ENCODE measurements at places on chromosomes 5 and 9.

- DNase-seq: no peak
These were observed 250.0 kb downstream of the NR3C1 start for GRCh38 chr5:143153332-143154119.

GRCh38 chr5:90142541-90142940 is 267.0 kb downstream of the CETN3 start:
- DNase-seq: no peak

- peak; percentile 36 for DNase-seq
These were observed 1.9 kb downstream of the LRRC26 start for GRCh38 chr9:137167747-137168572.

- DNase-seq: no peak
These were observed 2.6 kb downstream of the NOTCH1 start for GRCh38 chr9:136543280-136543679.

- DNase-seq: no peak
These were observed 6.7 kb downstream of the DDX31 start for GRCh38 chr9:132663117-132663516.

DNA sequence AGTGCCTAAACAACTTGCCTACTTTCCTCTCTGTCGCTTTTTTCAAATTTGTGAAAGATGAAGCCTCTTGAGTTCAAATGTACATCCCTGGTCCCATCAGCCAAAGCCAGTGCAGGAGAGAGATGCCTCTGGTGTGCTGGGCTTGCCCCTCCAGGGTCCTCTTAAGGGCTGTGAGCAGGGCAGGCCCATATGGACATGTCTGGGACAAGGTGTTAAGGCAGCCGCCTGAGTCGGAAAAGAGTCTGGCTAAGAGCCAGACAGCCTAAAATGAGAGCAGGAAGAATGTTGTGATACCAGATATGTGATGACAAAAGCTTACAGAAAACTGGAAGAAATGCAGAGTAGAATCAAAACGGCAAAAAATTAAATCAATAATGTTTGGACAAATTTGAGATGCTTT is 72.5 kb downstream of the APTX start:
- no peak for DNase-seq

DNA sequence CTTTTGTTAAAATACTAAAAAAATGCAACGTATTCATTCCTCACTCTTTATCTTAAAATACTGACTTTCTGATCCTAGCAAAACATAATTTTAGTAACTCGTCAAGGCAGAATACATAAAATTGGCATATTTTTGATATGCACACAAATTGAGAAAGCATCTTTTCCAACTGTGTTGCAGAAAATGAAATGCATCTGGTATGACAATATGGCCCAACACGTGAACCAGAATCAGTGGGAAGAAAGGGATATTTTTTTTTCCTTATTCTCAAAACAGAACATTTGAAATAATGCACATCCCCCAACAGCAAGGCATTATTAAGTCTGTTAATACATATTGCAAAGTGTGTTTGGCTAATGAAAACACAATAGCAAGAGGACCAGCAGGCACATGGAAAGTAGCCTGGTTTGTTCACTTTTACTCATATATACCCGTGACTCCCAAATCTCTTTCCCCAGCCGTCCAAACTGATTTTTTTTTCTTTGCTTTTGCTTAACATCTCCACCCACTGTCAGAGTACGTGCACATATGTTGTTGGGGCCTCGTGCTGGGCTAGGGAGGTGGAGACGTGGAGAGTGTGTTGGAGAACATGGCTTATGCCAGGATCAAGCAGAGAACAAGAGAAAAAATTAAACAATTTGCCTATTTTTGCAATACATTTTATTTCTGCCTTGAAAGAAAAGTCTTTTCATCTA is 4.3 kb downstream of the MCTP1 start:
- no peak for DNase-seq

GRCh38 chr5:32233696-32234447 is 59.8 kb upstream of the GOLPH3 start:
- DNase-seq: no peak

GRCh38 chr5:10227379-10227778 is 22.3 kb downstream of the ATPSCKMT start:
- DNase-seq: no peak

GRCh38 chr9:136899196-136899595 is 12.9 kb downstream of the TRAF2 start:
- DNase-seq: no peak

DNA sequence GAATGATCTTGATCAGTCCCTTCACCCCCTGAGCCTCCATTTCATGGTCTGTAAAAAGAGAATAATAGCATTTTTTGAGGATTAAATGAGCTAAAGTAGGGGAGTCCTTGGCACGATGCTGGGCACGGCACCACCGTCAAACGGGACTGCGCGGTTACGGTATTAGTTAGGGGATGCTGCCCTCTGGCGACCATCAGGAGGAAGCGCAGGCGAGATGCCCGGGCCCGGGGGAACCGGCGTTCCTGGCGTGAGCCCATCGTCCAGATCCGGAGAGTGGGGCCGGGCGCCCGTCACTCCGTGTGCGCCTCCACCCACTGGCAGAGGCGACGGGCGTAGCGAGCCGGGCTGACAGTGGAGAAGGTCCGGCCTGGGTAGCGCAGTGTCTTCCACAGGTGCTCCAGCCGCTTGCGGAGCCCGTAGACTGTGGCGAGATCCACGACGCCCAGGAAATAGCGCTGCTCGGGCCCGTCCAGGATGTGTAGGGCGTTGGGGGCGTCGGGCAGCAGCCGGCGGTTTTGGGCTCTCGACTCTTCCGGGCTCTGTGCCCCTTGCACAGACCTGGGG is 4.8 kb upstream of the ST6GALNAC4 start:
- DNase-seq: peak; percentile 61

DNA sequence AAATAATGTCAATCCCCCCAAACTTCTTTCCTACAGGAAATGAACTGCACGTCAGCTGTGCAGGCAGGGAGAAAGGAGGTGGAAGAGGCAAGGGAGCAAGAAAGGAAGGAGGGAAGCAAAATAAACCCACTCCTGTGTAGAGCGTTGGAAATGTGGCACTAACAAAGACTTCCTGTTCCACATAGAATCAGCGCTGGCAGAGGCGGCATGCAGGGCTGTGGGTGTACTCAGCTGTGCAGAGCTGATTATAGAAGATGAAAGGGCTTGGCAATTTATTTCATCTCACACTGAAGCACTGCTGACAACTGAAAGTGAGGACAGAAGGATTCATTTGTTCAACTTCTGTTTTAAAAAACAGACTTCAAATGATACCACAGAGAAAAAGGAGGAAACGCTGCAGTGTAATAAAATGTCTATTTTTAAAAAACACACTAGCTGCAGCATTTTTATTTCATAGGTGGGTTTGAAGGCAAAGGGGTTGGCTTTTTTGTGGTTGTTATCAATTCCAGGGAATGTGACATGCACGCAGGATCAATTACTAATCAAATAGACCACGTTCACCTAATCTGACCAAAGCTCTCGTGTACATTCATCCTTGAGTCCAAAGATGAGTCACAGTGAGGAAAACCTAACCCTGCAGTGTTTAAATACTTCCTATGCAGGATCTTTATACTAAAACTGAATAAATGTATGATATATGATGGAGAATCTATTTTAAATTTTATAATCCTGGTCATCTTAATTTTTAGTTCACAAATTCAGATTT is 583.5 kb downstream of the ZNF608 start:
- peak; percentile 53 for DNase-seq

DNA sequence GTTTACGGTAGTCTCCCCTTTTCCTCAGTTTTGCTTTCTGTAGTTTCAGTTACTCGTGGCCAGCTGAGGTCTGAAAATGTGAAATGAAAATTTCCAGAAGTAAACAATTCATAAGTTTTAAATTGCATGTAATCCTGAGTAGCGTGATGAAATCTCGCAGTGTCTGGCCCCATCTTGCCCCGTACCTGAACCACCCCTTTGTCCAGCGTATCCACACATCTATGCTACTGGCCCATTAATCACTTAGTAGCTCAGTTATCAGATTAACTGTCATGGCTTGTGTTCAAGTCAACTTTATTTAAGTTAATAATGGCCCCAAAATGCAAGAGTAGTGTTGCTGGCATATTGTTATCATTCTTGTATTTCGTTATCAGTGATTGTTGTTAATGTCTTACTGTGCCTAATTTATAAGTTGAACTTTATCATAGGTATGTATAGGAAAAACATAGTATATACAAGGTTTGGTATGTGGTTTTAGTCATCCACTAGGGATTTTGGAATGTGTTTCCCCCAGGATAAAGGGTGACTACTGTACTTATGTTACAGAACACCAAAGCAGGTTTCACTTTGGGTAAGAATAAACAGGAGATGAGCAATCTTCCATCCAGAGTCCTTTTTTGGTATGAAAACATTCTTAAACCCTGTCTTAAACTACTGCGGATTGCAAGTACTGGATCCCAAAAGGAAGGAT is 118.4 kb upstream of the KCNN2 start:
- no peak for DNase-seq

- peak; percentile 39 for DNase-seq
These were observed 18.2 kb upstream of the DCP2 start for GRCh38 chr5:112958093-112959088.

DNA sequence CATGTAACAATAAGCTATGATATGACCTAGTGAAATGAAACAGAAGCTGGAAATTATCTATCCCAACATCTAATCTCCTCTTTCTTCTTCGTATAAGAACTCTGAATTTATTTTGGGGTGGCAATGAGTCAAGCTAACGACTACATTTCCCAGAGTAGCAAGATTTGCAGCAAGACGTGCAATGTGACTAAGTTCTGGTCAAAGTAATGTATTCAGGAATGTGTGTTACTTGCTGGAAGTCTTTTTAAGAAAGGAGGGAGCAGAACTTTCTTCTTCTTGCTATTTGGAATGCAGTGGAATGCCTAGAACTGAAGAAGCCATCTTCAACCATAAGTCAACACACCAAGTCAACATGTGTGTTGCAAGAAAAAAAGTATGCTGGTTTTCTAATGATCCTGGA is 406.6 kb upstream of the MEF2C start:
- no peak for DNase-seq

DNA sequence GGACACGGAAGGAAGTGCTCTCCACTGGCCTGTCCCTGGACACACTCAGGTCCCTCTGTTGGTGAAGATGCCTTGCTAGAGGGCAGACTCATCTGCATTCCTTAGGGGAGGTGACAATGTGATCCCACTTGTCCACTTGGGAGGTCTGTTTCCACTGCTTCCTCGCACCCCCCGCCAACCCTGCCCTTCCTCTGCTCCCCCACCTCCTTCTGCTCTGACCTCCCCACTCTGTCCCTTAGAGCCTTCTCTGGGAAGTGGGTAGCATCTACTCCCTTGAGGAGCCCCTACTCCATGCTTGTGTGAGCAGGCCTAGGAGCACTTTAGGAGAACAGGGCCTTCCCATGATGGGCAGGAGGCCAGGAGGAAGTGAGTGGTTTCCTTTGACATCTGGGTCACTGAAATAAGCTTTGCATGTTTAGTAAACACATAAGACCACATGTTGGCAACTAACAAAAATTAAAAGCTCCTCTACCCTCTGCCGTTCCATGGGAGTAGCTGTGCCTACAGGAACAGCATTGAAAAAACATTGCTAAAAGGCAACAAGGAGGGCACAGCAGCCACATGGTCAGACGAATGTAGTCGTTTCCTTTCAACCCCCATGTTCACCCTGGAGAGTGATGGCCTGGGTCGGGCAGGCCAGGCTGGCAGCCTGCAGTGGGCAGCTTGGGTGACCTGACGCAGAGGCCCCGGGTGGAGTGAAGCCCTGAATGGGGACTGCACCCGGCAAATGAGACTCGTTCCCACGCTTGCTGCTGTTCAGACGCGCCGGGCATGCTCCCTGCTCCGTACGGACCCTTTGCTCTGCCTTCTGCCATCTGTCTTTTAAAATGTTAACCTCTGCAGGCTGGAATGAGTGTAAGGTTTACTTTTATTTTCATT is 634.0 kb downstream of the IRX1 start:
- DNase-seq: no peak

DNA sequence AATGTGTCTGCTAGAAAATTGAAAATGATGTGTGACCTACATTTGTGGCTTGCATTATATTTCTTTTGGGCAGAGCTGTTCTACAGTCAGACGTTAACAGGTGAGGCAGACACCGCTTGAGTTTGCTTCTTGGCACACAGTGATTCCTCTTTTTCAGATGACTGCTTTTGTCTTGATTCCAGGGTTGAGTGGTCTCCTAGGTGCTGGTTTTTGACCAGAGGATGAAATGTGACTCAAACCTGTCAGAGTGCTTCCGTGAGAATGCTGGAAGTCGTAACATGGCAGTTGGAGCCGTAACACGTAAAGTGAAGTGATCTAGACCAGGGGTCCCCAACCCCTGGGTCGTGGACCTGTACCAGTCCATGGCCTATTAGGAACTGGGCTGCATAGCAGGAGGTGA is 28.3 kb upstream of the NDFIP1 start:
- DNase-seq: no peak

- DNase-seq: no peak
These were observed 86.2 kb downstream of the TTC39B start for GRCh38 chr9:15220658-15221318.

- no peak for DNase-seq
These were observed 13.7 kb downstream of the C1QTNF2 start for GRCh38 chr5:160356550-160357347.

- DNase-seq: no peak
These were observed 167.1 kb upstream of the ADRA1B start for GRCh38 chr5:159749146-159749545.

GRCh38 chr9:94951324-94952135 is 225.0 kb downstream of the AOPEP start:
- no peak for DNase-seq

DNA sequence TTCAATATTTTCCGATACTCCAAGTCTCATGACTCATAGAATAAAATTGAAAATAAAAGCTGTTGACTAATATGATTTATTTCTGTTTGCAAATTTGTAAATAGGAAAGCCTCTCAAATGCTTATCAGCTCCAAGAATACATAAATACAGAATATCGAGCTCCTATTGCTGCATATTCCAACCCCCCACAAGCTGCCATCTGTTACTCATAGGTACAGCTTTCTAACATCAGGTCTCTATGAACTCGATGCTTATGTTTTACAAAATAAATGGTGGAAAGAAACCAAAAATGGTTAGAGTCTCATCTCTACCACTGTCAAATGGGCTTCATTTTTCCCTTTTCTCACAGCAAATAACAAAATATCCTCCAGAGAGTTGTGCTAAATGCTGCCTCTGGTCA is 631.6 kb upstream of the CDH18 start:
- DNase-seq: no peak

GRCh38 chr9:14423815-14424261 is 109.9 kb upstream of the NFIB start:
- DNase-seq: no peak

- peak; percentile 62 for DNase-seq
These were observed 154.5 kb downstream of the NR3C1 start for GRCh38 chr5:143248822-143249579.

GRCh38 chr9:92098638-92099037 is 16.6 kb downstream of the SPTLC1 start:
- no peak for DNase-seq
